Activated CD4-positive, alpha-beta T cell treated with anti-CD3 and anti-CD28 coated beads for 24 hours (primary cell): ENCODE measurements at places on chromosomes 3 and 15.
A peak's percentile ranks its signal among the peaks of the same experiment; 100 is the strongest.

DNA sequence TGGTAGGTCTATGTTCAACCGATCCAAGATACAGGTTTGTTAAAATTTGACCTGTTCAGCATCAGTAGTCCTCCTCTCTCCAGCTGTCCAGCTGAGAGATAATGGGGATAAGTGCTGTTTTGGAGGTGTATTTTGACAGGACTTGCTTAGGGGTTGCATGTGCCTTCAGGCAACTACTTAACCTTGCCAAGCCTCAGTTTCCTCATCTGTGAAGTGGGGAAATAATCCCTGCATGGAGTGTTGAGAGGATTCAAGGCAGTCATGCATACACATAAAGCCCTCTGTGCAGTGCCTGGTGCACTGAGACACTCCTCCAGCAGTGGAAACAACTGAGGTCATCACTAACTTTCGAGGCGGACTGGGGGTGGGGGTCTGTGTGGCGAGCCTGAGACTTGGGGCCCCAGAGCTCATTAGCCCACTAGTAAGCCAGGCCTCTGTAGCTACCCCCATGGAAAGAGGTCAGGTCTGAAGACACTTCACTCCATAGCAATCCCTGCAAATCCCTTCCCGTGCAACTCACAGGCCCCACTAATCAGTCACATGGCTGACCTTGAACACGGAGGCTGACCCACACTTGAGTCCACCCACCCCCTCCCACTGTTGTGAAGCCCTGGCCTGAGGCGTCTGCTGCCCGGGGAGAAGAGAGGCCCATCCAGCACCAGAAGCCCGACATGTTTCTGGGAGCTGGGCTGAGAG lies 25.9 kb upstream of the SLC6A6 start:
- no peak for DNase-seq

DNA sequence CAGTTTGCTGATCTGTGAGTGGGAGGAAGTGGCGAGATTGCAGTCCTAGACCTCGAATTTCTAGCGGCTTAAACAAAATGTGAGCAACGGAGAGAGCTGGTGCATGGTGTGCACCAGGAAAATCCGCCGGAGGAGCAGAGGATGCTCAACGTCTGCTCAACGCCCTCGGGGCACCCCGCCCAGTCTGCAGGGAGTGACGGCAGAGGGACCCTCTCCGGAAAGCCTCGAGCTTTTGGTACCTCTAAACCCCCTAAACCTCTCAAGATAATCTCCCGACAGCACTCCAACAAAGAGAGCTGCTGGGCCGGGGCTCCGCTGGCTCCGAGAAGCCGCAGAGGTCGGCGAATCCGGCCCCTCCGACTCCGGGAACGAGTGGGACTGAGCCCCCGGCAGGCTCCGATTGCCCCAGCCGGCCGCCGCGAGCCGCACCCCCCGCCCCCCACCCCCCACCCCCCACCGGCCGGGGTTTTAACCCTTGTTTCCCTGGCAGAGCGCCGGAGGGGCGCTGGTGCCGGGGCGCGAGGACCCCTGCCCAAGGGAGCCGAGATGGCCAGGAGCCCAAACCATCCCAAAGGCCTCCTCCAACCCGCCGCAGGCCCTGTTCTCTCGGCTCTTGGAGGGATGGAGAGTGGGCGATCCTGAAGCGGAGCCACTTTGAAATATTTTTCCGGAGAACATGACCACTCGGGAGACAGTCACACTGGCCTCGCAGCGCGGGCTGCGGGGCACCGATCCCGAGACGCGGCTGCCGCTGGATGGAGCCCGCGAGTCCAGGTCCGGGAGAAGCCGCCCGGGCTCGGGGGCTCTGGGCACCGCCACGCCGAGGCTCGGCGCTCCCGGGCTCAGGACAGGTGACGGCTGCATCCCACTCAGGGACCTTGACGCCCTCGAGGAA lies 1.5 kb downstream of the MEGF11 start:
- DNase-seq = peak; percentile 41

- no peak for DNase-seq
These were observed 486.7 kb downstream of the ROBO2 start for GRCh38 chr3:77526573-77527113.

DNA sequence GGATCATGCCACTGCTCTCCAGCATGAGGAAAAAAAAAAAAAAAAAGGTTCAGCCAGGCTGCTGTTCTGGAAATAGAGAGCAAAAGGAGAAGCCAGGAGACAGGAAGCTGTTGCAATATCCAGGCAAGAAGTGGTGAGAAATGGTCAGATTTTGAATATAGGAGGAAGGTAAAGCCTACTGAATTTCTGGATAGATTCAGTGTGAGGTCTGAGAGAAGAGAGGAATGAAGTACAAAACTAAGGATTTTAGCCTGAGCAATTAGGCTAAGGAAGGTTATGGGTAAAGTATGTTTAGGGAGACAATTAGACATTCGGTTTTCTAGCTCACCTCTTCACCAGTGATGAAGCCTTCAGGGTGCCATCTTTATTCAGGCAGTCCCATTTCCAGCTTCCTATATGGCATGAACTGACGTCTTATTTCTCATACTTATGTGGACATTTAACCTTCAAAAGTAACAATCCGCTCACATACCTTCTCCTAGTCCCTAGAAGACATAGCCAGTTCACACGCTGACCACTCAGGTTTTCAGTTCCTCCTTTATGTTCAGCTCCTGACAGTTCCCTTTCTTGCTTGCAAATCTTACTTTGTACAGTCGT lies 57.2 kb downstream of the KIF9 start:
- DNase-seq = no peak
